ENCODE measurements at places on chromosomes 5 and 9.

GRCh38 chr5:54093081-54093492 lies 217.3 kb downstream of the ARL15 start:
- no peak for DNase-seq

GRCh38 chr5:139241139-139241538 lies 43.0 kb upstream of the SIL1 start:
- no peak for DNase-seq

DNA sequence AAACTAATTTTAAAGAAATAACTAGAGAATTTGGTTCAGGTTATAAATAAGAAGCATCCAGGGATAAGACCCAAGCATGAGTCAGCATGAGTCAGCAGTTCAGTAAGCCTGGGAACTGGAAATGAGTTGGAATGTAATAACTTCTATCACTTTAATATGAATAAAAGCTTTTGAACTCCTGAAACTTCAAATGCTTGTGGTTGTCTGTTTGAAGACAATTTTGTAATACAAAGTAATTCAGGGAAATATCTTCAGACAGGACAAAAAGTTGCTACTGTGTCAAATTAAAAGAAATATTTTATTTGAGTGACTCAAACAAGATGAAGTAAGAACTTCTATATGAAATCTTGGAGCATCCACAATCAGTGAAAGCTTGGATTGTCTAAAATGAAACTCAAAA lies 331.2 kb upstream of the DAB2 start:
- no peak for DNase-seq

DNA sequence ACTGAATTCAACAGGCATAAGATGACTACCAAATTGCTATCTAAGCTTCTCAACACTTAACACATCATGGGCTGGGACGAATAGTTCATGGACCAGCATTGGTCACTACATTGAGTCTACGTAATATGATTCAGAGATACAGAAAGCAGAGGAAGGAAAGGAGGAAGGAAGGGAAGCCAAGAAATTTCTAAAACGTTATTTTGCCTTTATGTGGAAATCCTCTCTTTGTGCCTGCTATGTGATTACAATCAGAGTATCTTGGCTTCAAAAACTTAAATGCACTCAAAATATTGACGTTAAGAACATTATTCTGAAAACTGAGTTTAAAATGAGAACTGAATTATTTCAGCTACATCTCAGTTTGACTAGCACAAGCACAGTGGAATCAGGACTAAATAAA lies 88.1 kb upstream of the RETREG1 start:
- no peak for DNase-seq

- peak; percentile 44 for DNase-seq
Measured at GRCh38 chr5:133861161-133861737, 107.2 kb downstream of the C5orf15 start.

GRCh38 chr5:140641716-140642115 lies 2.5 kb downstream of the TMCO6 start:
- DNase-seq = no peak

- DNase-seq = no peak
Measured at GRCh38 chr5:106459541-106459940, 1211.2 kb downstream of the EFNA5 start.

- DNase-seq = no peak
Measured at GRCh38 chr5:42377496-42377895, 45.7 kb upstream of the GHR start.

GRCh38 chr5:150196514-150196913 lies 6.7 kb downstream of the SLC6A7 start:
- DNase-seq = no peak

- no peak for DNase-seq
Measured at GRCh38 chr9:69946800-69947437, 96.7 kb upstream of the MAMDC2 start.
